ENCODE measurements at places on chromosomes 2 and 18.

- DNase-seq = no peak
These were observed 53.3 kb upstream of the NFU1 start for GRCh38 chr2:69490486-69490885.

- no peak for DNase-seq
These were observed 195.7 kb downstream of the PIEZO2 start for GRCh38 chr18:10953672-10954071.

GRCh38 chr2:230459216-230459615 is 43.2 kb downstream of the SP100 start:
- DNase-seq = no peak

- DNase-seq = no peak
These were observed 113.6 kb upstream of the TTC39C start for GRCh38 chr18:23900994-23901393.

DNA sequence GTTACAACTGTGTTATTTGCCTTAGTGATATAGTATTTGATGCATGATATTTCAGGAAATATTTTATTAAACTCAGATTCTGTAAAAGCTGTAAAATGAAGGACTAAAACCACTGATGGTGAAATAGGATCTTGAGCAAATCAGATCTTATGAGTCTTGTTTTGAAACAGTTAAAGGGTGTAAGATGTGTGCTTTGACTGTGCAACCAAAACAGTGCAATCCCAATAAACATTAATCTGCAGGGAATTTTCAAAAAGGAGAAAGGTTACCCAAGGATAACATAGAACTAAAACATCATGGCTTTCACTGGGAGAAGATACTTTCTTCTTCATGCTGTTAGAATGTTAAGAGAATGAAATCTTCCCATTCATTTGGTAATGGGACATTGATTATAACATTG is 378.7 kb downstream of the PARD3B start:
- DNase-seq = no peak

DNA sequence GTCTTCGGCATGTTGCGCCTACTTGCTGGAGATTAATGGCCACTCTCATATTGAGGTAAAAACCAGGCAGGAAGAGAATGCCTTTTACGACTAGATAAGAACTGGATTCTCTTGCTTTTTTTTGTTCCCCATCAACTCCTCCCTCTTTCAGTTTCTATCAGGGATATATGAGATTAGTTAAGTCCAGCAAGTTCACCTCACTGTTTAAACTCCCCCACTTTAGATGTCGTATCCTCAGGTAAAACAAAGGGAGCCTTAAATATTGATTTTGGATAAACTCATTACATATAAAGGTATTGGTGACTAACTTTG is 98.4 kb downstream of the PLEKHM3 start:
- no peak for DNase-seq

DNA sequence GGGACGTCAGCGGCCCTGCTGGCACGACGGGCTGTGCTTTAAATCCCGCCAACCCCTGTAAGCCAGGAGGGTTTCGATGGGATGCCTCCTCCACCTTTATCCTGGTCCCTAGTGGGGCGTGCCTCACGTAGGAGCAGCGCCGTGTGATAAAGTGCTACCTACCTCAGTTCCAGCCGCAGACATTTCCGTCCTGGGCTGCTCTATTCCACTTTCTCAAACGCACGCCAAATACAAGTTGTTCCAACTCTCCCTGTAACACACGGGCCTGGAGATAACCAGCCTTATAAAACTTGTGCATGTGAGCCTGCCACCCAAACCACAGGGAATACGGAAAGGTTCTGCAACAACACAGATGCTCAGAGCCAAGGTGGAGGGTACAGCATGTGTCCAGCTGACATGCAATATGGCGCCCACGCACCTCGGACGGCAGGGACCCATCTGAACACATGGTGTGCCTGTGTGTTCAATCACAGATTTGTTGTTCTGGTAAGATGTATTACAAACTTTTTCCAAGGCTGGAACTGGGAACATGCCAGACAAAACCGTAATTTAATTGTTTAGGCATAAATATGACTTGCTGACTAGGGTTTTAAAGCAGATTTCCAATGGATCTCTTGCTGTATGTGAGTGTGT is 47.7 kb downstream of the ZNF516 start:
- DNase-seq = no peak

DNA sequence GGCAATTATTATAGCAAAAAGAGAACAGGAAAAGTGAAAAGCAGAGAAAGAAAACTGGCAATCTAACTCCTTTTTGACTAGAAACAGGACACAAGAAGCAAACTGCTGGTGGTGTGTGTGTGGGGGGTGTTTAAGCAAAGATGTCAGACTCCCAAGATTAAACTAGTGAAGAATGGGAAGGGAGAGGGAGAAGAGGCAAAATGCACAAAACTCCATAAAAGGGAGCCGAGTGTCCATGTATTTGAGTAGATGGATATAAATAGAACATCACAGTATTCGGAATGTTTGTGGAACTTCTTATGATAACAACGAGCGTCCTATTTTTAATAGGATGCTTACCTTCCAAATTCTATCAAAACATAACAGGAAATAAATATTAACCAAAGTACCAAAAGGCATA is 179.8 kb upstream of the TRIB2 start:
- no peak for DNase-seq

GRCh38 chr2:127122361-127123027 is 15.5 kb upstream of the BIN1 start:
- DNase-seq = no peak

All from T-cell (primary cell).